ENCODE measurements at places on chromosomes 2 and 18.

- DNase-seq = no peak
Observed at GRCh38 chr2:120715941-120716340, 19.7 kb upstream of the GLI2 start.

- DNase-seq = no peak
Observed at GRCh38 chr2:188449971-188450370, 158.3 kb downstream of the GULP1 start.

DNA sequence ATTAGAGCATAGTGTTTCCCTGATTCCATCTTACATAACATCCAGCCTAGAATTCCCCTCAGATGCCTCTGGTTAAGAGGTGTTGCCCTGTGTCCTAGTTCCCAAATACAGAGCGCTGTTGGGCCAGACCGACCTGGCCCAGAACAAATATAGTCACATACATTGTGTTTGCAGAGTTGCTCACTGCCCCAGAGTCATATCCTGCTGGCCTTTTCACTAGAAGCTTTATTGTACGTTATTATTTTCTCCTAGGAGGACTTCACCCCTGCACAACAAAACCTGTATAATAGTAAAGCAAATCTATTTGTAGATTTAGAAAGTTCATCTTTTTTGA is 11.1 kb upstream of the MAP4K3 start:
- no peak for DNase-seq

GRCh38 chr18:28690836-28691495 is 514.0 kb upstream of the CDH2 start:
- DNase-seq = no peak

DNA sequence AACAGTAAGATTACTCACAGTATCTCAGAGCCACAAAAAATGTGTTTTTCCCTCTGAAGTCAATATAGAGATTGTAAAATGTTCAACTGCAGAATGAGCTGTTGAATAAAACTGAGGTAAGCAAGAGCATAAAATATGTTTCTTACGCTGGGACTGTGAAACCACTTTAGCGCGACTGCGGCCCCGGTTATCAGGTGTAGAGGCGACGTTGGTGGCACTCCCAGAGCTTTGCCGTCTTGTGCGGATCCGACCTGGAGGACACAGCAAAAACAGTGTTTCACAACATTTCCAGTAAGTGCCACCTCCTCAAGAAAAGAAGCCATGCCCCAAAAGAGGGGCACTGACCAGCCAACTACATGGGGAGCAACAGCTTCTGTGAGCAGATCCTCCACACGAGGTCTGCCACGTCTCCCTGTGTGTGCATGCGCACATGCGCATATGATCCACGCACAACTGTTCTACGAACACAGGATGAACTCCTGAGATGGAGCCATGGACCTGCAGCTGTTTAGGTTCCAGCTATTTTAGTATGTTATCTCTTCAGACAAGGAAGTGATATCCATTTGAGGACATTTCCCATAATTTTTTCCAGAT is 100.7 kb upstream of the RNU4ATAC start:
- no peak for DNase-seq

- no peak for DNase-seq
Observed at GRCh38 chr2:216217904-216218260, 108.7 kb downstream of the XRCC5 start.

- no peak for DNase-seq
Observed at GRCh38 chr2:118457951-118458350, 369.7 kb downstream of the INSIG2 start.

GRCh38 chr2:173299764-173300163 is 54.9 kb upstream of the CDCA7 start:
- no peak for DNase-seq

- no peak for DNase-seq
Observed at GRCh38 chr18:21997207-21998143, 171.9 kb upstream of the GATA6 start.

DNA sequence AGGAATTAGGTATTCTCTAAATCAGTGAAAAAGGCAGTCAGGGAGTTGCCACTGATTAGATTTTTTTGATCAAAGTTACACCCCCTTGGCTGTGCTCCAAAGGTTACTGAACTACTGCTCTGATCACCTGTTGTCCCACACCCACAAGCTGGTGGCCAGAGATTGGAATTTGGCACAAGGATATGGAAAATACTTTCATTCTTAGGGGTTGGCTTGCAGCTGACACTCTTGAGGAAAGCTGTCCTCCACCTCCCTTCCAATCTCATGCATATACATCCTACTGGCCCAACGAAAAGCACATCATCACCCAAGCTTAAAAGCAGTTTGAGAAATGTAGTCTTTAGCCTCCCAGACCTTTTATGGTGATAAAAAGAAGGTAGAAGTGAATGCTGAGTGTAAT is 329.5 kb upstream of the CHAC2 start:
- no peak for DNase-seq

DNA sequence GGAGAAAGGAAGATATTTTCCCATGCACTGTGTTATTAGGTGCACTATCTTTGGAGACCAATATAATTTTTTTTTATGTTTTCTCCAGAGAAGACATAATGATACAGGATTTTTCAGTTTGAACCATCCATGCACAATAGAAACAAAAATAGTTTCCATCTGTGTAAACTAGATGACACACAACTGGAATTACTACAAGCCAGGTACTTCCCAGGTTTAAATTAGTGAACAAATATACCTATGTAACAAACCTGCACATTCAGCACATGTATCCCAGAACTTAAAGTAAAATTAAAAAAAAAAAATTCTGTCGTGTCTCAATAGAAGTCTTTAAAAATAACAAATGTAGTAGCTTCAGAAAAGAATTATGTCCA is 1616.8 kb upstream of the ACVR2A start:
- DNase-seq = no peak

DNA sequence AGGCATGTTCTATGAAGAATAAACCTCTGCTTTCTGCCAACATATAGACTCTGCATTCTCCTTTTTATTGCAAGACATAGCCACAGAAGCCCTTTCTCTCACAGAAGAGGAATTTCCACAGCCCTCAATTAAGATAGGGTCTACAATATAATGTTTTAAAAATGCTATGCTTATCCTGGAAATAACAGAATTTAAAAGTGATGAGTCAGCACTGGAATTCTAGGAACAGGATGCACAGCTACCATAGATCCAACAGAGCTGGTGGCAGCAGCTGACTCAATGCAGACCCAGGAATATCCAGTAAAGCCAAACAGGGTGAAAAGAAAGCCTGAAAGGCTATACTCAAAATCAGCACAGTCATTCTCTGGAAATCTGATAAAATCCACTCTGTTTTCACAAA is 866.9 kb downstream of the TRIB2 start:
- no peak for DNase-seq

DNA sequence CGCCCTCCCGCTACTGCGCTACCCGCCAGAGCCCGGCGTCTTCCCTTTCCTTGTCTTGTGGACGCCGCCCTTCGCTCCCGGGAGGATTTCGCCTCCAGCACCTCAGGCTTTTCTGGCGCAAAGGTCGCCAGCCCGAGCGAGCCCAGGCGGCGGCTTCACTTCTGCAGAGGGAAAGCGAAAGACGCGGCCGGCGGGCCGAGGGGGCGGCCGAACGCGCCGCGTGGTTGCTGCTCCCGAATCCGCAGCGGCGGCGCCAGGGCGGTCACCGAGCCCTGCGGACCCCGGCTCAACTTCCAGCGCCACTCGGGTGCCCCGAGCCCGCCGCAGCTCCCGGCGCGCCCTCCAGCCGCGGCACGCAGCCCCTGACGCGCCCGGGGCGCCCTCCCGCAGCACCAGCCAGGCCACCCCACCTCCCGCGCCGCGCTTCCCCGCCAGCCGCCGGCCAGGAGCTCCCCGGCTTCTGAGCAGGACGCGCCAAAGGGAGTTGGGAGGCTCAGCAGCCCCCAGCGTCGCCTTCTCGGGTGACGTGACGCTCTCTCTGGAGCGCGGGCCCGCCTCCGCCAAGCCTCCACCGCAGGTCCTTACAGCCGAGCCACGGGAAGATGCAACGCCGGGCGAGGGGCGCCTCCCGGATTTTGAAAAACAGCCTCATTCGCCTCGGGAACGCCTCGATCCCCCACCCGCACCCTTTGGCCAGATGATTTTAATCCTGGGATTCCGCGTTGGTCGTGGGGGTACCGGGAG is 84.9 kb upstream of the EPB41L3 start:
- DNase-seq = no peak

DNA sequence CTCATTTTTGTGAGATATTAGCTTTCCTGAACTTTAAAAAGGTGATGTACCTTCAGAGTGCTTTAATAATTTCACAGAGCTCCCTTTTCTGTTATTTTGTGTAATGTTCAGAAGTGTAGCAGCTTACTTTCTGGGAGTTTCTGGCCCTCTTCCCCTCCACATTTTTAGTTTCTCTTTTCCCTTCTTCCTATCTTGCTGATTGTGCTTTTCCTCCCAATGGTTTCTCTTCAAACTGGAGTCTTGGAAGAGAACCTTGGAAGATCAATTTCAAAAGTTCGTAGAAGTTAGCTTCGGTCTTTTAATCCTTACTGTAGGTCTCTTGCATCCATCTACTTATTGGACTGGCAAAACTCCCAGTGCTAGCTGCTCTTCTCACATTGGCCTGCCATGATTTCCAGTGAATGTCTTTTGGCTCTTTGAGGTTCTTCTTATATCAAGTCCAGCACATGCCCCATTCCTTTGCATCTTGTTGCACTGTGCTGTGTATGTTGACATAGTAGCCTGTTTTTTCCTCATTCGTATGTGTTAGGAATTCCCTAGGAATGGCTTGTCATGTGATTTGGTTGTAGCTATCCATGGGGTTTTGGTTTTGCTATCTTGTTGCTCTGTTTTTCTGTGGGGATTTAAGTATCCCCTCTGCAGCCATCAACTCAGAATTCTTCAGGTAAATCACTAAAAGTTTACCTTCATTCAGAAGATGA is 7.8 kb downstream of the CCNT2 start:
- no peak for DNase-seq

DNA sequence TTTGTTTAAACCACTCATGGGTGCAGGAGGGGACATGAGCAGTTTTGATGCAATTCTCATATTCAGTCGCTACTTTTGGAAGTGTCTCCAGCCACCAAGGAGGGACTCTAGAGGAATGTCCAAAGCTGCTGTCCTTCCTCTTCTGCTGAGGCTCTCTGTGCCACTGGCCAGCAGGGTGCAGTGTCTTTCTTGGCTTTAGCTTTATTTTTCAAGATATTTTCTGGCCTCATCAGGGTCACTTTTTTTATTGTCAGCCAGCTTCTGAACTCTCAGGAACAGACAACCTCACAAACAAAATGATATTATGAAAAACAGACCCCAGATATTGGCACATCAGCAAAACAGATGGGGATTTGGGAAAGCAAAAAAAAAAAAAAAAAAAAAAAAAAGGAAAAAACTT is 289.3 kb upstream of the ZSWIM2 start:
- no peak for DNase-seq

DNA sequence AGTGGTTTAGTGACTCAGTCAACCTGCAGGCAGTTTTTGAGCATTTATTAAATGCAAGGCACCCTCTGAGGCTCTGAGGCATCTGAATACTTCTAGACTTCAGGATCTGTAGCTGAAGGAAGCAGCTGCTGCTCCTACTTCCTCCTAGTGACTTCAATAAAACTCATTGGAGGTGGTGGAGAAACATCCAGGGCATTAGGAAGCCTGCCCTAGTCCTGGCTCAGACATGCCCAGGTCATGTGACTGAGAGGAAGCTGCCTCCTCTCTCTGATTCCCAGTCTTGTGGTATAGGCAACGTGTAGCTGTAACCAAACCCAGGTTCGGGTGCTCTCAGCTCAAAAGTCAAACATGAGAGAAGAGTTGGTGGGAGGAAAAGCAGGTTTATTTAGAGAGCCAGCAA is 287.2 kb upstream of the GYPC start:
- no peak for DNase-seq

DNA sequence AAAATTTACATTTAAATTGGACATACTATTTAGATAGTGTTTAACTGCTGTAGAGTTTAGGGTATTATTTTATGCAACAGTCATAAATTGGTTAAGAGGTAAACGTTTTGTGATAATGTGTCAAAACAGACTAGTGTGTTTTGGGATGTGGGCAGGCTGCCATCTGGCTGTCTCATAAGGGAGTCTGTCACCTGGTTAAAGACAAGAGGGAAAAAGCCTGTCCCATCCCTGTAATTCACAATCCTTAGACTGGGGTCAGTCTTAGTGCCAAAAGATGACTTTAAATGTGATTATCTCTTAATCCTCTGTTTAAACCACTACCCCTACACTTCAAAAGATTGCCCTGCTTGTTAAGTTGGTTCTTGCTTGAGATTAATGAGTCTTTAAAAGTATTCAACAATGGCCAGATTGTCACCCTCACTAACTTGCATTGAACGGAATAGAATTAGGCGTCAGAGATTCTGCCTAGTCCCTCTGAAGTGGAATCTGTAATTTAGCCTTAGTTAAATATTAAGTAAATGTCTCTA is 59.2 kb downstream of the SGPP2 start:
- no peak for DNase-seq

- DNase-seq = no peak
Observed at GRCh38 chr2:114049826-114050225, 159.9 kb downstream of the ACTR3 start.

GRCh38 chr2:98395977-98396376 is 48.7 kb upstream of the INPP4A start:
- DNase-seq = no peak

DNA sequence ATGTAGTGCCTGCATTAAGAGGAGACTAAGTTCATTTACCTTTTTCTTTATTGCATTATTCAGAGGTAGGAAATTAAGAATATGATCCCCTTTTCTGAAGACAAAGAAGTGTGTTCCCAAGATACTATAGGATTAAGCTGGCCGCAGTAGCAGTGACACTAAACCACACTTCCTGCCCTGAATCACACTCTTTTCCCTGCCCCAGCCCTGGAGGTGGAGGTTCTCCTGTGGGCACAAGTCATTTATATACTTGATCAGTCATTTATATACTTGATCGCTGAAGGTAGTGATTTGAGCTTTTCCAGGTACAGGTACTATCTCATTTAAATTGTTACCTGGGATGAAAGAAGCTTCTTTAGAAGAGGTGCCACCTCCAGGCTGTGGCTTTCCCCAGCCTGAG is 78.6 kb downstream of the ARMC9 start:
- no peak for DNase-seq

- DNase-seq = no peak
Observed at GRCh38 chr2:10890706-10891270, 20.9 kb upstream of the KCNF1 start.

GRCh38 chr2:17947113-17947512 is 68.6 kb downstream of the KCNS3 start:
- no peak for DNase-seq

DNA sequence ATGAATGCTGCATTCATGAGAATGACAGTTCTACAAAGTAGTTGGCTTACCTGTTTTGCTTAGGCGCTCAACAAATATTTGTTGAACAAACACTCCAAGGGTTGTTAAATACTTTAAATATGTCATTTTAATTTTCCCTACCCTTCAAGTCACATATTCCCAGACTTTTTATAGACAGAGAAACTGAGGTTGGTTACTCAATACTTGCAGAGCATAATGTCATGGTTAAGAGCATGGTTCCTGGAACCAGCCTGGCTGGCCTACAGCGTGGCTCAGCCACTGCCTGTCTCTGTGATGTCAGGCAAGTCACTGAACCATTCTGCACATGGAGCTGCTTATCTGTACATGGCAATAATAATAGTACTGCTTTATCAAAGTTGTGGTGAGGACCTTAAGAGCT is 120.0 kb upstream of the STK17B start:
- DNase-seq = no peak

- no peak for DNase-seq
Observed at GRCh38 chr2:46390036-46390435, 89.3 kb upstream of the TMEM247 start.

- no peak for DNase-seq
Observed at GRCh38 chr18:7334973-7335568, 104.2 kb downstream of the LRRC30 start.

GRCh38 chr2:153766415-153766814 is 105.3 kb upstream of the GALNT13 start:
- DNase-seq = no peak

GRCh38 chr2:159960414-159960813 is 102.0 kb downstream of the PLA2R1 start:
- no peak for DNase-seq
